ENCODE measurements at places on chromosomes 5 and 9.
A peak's percentile ranks its signal among the peaks of the same experiment; 100 is the strongest.

GRCh38 chr5:177249761-177250537 is 53.6 kb downstream of the RAB24 start:
- DNase-seq, result no peak

GRCh38 chr5:139205586-139205985 is 7.4 kb upstream of the SIL1 start:
- DNase-seq, result no peak

DNA sequence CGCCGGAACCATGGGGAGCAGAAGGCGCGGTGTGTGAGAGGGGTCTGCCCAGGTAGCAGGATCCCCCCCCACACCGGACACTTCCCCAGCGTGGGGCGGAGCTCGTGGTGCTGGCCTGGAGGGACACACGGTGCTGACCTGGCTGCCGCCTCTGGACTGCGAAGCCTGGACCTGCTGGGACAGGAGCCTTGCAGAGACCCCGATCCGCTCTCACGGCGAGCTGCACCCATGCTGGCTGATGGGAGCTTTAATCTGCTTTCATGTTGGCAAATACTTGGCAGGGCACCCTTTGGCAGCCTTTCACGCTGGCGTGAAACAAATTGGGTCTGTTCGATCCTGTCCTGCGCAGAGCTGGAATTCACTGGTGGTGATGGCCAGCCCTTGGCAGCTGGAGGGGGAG is 7.4 kb downstream of the NKD2 start:
- no peak for DNase-seq

GRCh38 chr9:15642369-15642962 is 89.6 kb downstream of the CCDC171 start:
- peak; percentile 8 for DNase-seq

DNA sequence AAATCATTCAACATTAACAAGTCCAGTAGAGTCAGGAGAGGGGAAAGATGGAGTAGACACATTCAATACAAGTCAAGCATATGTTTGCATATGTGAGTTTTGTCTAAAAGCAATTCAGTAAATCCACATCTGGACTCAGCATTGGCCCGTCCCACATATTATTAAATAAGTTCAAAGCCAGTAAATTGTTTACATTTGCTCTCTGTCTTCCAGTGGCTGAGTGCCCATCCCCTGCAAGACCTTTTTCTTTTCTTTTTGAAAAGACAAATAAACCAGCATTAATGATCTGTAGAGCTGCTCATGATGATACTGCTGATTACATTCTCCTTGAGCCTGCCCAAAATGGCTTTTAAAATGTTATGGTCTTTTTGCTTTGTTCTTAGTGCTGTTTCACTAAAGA is 71.1 kb downstream of the TNC start:
- no peak for DNase-seq

DNA sequence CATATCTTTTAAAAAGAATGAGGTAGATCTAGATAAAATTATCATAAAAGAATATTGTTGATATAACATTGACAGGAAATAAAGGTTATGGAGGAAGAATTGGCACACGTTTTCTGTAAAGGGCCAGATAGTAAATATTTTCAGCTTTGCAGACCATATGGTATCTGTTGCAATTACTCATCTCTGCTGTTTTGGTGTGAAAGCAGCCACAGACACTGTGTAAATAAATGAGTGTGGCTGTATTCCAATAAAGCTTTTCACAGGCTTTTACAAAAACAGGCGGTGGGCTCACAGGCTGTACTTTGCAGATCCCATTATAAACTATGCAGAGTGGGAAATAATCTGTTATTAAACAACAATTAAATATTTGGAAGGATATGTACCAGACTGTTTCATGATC is 87.4 kb downstream of the SGCD start:
- DNase-seq, result no peak

GRCh38 chr9:69760278-69760610 is 433 bp upstream of the PTAR1 start:
- DNase-seq, result no peak

GRCh38 chr5:179805529-179806249 is 977 bp downstream of the MGAT4B start:
- DNase-seq, result peak; percentile 80

GRCh38 chr5:67816456-67816855 is 399.1 kb upstream of the PIK3R1 start:
- no peak for DNase-seq

DNA sequence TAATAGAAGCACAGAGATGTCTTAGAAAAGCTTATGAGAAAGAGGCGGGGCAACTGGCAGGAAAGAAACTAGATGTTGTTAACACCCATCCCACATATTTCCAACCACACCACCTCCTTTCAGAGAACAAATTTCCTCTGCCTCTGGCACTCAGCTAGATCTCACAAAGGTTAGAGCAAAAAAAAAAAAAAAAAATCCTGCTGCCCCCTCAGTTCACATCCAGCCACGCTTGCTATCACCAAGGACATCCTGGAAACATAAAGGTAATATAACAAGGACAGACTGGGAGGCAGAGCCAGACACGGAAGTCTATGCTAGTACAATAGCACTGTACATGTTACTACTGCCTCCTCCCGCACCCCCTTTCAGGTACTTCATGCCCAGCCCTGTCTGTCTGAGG is 238.0 kb upstream of the PTGER4 start:
- DNase-seq, result no peak

DNA sequence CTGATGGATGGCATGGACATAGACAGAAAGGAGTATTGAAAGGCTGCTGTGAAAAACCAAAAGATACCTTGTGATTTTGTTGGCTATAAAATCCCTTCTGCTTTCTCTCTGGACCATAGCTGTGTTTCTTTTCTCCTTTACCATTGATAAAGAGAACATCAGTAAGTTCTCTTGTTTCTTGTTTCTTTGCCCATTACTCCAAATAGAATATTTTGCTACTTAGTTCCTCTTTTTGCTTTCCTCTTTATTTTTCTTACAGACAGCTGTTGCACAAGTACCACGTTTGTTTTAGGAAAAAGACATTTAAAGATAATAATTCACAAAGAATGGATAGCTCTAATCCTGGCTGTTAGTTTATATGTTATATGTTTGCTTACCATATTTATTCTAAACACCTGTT is 1129.2 kb downstream of the DTWD2 start:
- no peak for DNase-seq

DNA sequence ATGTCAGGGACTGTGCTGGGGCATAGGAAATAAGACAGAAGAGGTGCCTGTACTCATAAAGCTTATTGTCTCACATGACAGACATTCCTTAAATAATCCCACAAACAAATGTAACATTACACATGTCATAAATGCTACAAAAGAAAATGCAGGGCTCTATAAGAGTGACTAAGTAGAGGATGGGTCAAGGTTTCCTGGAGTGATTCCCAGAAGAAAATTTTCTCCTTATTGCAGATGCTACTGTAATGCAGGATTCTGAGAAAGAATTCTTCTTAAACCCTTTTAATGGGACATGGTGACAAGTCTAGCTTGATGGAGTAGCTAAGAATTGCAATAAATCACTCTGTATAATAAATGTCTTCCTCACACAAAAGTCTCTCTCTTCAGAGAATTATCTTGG is 55.7 kb downstream of the SH3TC2 start:
- DNase-seq, result peak; percentile 52

DNA sequence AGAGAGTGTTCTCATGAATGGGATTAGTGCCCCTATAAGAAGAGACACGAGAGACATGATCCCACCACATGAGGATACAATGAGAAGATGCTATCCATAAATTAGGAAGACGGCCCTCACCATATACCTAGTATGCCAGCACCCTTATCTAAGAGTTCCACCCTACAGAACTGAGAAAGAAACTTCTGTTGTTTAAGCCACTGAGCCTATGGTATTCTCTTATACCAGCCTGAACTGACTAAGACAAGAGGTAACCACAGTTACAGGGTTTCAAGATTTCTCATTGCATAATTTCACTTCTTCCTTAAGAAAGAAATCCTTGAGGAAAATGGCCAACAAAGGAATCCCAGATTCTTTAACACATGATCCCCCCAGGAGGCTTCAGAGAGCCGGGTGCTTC is 412.4 kb downstream of the NTRK2 start:
- no peak for DNase-seq

DNA sequence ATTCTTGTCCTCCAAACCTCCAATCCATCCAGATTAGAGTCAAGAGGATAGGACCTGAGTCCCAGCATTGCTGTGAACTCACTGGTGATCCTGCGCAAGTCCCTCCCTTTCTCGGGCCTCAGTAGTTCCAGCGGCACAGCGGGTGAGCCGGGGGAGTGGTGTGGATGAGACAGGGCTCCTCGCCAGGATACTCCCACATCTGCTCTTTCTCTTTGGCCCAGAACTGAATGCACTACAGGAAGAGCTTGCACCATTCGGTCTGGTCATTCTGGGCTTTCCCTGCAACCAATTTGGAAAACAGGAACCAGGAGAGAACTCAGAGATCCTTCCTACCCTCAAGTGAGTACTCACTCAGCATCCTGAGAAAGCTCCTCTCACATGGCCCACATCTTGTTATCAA is 6.3 kb downstream of the GPX3 start:
- no peak for DNase-seq

DNA sequence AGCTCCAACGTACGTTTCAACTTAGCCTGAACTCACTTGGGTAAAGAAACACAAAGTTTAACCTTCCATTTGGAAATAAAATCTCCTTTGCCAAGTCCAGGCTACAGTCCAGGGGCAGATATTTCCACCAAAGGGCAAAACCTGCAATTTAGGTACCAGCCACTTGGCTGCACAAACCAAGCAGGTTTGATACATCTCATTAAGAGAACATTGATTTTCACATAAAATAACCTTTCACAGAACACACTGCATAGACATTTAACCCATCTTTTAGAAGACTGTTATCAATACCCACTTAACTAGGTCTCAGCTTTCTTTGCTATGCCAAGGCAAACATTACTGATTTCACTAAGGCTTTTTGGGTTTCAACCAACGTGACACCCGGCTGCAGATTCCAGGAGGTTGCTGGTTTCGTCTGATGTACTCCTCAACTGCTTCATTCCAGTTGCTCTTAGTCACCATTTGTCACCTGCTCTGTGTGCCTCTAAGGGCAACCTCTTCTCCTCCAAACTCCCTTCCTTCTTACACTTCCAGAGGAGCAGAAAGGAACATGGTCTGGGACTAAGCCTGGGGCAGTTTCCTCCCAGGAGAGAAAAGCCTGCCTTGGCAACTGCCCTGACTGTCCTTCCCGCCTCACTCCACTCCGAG is 67.1 kb downstream of the EPB41L4B start:
- DNase-seq, result no peak

GRCh38 chr9:74697535-74697934 is 190.2 kb downstream of the TRPM6 start:
- no peak for DNase-seq

DNA sequence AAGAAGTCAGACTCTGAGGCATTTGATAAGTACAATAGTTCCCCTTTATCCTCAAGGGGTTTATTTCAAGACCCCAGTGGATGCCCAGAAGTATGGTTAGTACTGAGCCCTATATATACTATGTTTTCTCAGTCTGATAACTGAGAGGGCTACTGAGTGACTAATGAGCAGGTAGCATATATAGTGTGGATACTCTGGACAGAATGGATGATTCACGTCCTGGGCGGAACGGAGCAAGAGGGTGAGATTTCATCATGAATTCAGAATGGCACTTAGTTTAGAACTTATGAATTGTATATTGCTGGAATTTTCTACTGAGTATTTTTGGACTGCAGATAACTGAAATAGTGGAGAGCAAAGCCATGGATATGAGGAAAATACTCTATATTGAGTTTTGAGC is 457.6 kb downstream of the PLK2 start:
- DNase-seq, result no peak

GRCh38 chr5:157160001-157160400 is 6.1 kb downstream of the GARIN3 start:
- no peak for DNase-seq

DNA sequence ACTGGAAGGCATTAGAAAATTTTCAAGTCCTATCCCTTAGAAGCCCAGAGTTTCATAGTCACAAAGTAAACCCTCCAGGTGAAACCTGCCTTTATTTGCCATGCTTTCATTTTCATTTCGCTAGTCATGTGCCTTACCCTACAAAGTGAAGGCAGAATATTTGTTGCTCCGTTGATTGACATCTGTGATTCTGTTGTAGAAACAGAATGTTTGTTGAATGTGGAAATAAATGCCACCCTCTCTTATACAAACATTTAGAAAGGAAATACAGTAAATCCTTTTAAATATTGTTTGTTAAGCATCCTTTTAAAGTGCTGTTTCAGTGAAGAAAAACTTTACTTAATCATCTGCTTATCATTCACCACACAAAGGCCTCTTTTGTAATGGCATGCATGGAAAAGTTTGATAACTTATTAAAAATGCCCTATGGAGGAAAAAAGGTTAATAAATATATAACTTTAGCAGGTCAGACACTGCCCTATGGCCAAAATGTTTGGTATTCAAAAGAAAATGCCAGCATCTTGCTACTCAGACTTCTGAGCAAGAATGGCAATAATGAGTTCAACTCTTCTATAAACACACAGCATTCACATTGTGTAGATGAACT is 34.3 kb upstream of the CAST start:
- DNase-seq, result no peak

- DNase-seq, result no peak
Observed at GRCh38 chr5:82100303-82101077, 128.7 kb downstream of the ATG10 start.

GRCh38 chr5:14810282-14810681 is 61.3 kb downstream of the ANKH start:
- DNase-seq, result no peak

- DNase-seq, result no peak
Observed at GRCh38 chr5:109713453-109713852, 23.7 kb downstream of the MAN2A1 start.

DNA sequence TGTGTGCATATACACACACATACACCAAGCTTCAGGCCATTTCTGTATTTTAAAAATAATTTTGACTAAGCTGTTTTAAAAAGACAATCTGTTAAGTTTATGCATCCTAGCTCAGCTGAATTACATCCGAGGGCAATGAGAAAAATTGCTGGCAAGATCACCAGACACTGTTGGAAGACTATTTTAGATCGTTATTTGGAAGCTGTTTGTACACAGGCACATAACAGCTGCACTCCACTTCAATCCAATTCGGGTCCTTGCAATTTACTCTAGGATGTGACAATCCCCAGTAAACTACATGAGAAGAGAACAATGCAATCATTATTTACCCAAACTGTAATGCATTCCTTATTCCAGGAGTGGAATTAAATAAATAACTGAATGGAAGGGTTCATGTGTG is 79.3 kb upstream of the RASA1 start:
- DNase-seq, result no peak

DNA sequence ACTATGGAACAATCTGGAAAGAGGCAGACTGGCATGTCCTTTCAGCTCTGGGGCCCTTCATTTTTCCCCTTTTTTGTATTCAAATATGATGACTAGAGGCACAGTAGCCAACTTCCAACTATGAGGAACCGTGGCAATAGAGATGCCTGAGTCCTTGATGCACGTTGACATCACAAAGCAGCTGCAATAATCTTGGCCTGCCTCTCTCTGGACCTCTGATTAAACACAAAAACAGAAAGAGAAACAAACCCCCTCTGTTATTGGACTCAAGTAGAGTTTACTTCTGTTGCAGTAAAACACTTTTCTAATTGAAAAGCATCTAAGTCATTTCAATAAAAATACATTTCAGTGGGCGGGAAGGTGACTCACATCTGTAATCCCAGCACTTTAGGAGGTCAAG is 122.2 kb upstream of the GRAMD2B start:
- DNase-seq, result no peak

Measured in hepatic stellate cell (primary cell).